ENCODE measurements at places on chromosomes 4 and X. TPM values are rescaled to one million over a fixed set of nuclear protein-coding genes. Genes with fewer than 3 reads are reported as not detected.

The TMEM35A gene
- 1.8 TPM for total RNA-seq

The PDCL2 gene
- total RNA-seq, result not detected

The TLR6 gene
- total RNA-seq, result 2.5 TPM

The ARX gene
- total RNA-seq, result not detected

The ADGRG2 gene
- total RNA-seq, result 0.10 TPM

The KLHL8 gene
- total RNA-seq, result 11.5 TPM

The SMIM43 gene
- total RNA-seq, result not detected

The NAA11 gene
- total RNA-seq, result not detected

The TEX13C gene
- not detected for total RNA-seq

The CXCL13 gene
- not detected for total RNA-seq

The CENPVL2 gene
- total RNA-seq, result not detected

The CCDC120 gene
- 8.5 TPM for total RNA-seq

The F8A1 gene
- 27.9 TPM for total RNA-seq

The STATH gene
- total RNA-seq, result not detected

The CTAG1B gene
- total RNA-seq, result not detected

The HAND2 gene
- not detected for total RNA-seq

The AMER1 gene
- total RNA-seq, result 5.0 TPM

DNA sequence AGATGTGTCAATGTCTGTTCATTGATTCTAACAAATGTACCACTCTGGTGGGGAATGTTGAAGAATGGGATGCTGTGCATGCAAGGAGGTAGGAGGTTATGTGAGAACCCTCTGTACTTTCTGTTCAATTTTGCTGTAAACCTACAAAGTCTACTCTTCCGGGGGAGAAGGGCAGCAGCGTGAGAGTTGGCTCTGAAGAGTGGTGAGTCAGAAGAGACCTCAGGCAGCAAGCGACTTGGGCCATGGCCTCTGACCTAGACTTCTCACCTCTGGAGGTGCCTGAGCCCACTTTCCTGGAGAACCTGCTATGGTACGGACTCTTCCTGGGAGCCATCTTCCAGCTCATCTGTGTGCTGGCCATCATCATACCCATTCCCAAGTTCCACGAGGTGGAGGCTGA lies 26.7 kb downstream of the MANBA start:
- H3K4me1 ChIP-seq, result peaks cover 11% of the 10 kb centered on the region
- no peaks in the 10 kb centered on the region for H3K27me3 ChIP-seq
- H3K36me3 ChIP-seq, result peaks cover 8% of the 10 kb centered on the region

GRCh38 chr4:5927747-5928146 lies 34.9 kb upstream of the CRMP1 start:
- H3K4me1 ChIP-seq, result no peaks in the 10 kb centered on the region
- no peak overlapping the region for H3K27ac ChIP-seq
- H3K36me3 ChIP-seq, result no peaks in the 10 kb centered on the region
- H3K27me3 ChIP-seq, result peaks cover 64% of the 10 kb centered on the region
- DNase-seq, result no peak

GRCh38 chrX:117134983-117135382 lies 672.2 kb upstream of the CT83 start:
- no peaks in the 10 kb centered on the region for H3K27me3 ChIP-seq
- DNase-seq, result no peak
- H3K36me3 ChIP-seq, result no peaks in the 10 kb centered on the region
- H3K4me3 ChIP-seq, result no peak overlapping the region
- no peaks in the 10 kb centered on the region for H3K4me1 ChIP-seq

DNA sequence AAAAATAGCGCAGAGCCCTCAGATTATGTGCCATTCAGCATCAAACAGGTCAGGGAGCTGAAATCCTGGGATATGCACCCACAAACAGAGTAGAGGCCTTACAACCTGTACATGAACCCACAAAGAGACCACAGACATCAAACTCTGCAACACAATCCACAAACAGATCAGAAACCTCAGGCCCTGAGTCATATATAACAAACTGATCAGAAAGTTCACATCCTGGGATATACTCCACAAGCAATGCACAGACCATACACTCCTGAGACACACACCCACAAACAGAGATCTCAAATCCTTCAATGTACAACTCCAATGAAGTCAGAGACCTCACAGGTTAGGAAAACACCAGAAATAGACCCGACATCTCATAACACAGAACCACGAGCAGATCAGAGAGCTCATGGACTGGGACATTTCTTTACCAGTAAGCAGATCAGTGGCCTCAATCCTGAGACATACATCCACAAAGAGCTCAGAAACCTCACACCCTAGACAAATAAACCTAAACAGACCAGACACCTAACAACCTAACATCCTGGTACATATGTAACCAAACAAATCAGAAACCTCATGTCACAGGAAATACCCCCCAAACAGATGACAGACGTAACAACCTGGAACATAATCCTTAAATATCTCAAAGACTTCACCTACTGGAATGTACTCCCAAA lies 24.2 kb downstream of the SUV39H1 start:
- no peak for DNase-seq
- H3K36me3 ChIP-seq, result no peaks in the 10 kb centered on the region
- peaks cover 3% of the 10 kb centered on the region for H3K4me1 ChIP-seq
- no peaks in the 10 kb centered on the region for H3K27me3 ChIP-seq
- H3K4me3 ChIP-seq, result no peak overlapping the region

GRCh38 chr4:172708184-172708583 lies 460.4 kb upstream of the GALNT7 start:
- no peaks in the 10 kb centered on the region for H3K4me1 ChIP-seq
- H3K27me3 ChIP-seq, result peaks cover 2% of the 10 kb centered on the region
- H3K4me3 ChIP-seq, result no peak overlapping the region
- peaks cover 5% of the 10 kb centered on the region for H3K36me3 ChIP-seq
- H3K27ac ChIP-seq, result no peak overlapping the region
- DNase-seq, result no peak

DNA sequence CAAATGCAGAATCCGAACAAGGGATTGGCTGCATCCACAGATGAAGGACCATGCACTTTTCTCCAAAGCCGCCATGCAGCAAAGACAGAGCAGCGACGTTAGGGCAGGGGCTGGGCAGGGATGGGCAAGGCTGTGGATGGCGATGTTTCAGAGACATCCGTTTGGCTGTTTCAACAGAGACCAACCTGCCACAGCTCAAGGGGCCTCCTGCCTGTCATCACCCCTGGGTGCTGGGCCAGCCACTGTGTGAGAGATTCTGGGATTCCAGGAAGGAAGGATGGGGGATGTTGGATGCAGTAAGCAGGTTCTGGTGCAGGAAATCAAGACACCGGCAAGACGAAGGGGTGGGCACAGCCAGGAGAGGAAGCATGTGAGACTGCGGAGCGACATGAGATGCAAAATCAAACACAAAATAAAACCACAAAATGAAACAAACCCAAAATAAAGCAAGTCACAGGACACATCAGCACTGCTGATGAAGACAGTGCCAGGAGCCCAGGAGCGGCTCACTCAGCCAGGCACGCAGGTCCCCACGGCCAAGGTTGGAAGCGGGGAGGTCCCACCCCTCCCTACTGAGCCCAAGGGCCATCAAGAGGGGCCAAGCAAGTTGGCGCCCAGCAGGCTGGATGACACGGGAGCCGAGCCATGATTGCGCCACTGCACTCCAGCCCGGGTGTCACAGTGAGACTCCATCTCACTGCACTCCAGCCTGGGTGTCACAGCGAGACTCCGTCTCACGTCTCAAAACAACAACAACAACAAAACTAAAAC lies 68.1 kb downstream of the FAM53A start:
- H3K4me3 ChIP-seq, result no peak overlapping the region
- DNase-seq, result no peak
- no peaks in the 10 kb centered on the region for H3K4me1 ChIP-seq
- H3K27me3 ChIP-seq, result no peaks in the 10 kb centered on the region
- H3K27ac ChIP-seq, result no peak overlapping the region

DNA sequence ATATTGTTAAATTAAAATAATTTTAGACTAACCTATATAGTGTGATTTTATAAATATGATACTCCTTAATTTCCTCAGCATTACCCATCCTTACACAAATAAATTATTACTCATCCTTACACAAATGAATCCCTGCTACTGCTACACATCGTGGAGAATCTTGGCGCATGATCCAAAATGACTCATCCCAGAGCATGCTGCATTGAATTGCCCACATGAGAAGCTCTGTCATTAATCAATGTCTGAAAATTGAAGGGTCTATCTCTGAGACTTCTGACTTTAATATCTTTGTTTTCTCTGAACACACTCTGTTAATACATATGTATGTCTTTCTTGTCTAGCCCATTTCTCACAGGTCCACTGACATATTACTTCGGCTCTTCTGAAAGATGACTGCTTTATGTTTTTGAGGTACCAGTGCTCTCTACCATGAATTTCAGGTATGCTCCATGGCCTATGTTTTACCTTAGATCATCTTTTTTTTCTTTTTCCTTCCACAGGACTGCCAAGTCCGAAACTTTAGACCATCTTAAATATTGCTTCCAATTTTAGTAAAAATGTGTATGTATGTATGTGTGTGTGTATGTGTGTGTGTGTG lies 15.7 kb upstream of the DUSP21 start:
- H3K36me3 ChIP-seq, result no peaks in the 10 kb centered on the region
- H3K27me3 ChIP-seq, result no peaks in the 10 kb centered on the region
- no peak overlapping the region for H3K4me3 ChIP-seq
- H3K4me1 ChIP-seq, result peaks cover 2% of the 10 kb centered on the region
- no peak for DNase-seq

- no peak overlapping the region for H3K4me3 ChIP-seq
- no peak overlapping the region for H3K27ac ChIP-seq
- no peaks in the 10 kb centered on the region for H3K36me3 ChIP-seq
- DNase-seq, result no peak
These were observed 8.4 kb upstream of the OPN1LW start for GRCh38 chrX:154135458-154136229.

DNA sequence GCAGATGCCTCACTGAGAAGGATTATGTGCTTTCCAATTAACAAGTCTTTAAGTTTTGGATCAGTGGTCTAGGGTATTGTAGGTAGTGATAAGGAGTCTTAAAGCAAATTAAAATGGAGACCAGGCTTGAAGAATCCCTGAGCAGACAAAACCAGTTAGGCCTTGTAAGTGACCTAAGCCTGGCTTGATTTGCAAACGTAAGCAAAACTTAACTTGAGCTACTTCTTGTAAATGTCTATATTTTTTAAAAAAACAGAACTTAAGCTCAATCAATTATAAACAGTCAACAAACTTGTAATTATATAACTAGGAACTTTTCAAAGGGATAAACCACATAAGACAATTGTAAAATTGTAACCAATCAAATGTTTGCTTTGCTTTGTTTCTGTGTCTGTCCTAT lies 72.7 kb upstream of the NALF2 start:
- H3K27ac ChIP-seq, result no peak overlapping the region
- DNase-seq, result no peak
- H3K4me3 ChIP-seq, result no peak overlapping the region
- H3K27me3 ChIP-seq, result no peaks in the 10 kb centered on the region
- H3K4me1 ChIP-seq, result no peaks in the 10 kb centered on the region

GRCh38 chr4:73742490-73743160 lies 2.3 kb downstream of the CXCL8 start:
- H3K27ac ChIP-seq, result peak overlapping the region; percentile 34
- H3K27me3 ChIP-seq, result peaks cover under 1% of the 10 kb centered on the region
- peak overlapping the region; percentile 27 for H3K4me3 ChIP-seq
- no peak for DNase-seq
- peaks cover 7% of the 10 kb centered on the region for H3K36me3 ChIP-seq

GRCh38 chrX:54494989-54495813 lies 833 bp downstream of the FGD1 start:
- H3K27me3 ChIP-seq, result no peaks in the 10 kb centered on the region
- no peak for DNase-seq
- H3K36me3 ChIP-seq, result no peaks in the 10 kb centered on the region
- peaks cover 39% of the 10 kb centered on the region for H3K4me1 ChIP-seq
- peak overlapping the region; percentile 84 for H3K4me3 ChIP-seq
- H3K27ac ChIP-seq, result peak overlapping the region; percentile 80

DNA sequence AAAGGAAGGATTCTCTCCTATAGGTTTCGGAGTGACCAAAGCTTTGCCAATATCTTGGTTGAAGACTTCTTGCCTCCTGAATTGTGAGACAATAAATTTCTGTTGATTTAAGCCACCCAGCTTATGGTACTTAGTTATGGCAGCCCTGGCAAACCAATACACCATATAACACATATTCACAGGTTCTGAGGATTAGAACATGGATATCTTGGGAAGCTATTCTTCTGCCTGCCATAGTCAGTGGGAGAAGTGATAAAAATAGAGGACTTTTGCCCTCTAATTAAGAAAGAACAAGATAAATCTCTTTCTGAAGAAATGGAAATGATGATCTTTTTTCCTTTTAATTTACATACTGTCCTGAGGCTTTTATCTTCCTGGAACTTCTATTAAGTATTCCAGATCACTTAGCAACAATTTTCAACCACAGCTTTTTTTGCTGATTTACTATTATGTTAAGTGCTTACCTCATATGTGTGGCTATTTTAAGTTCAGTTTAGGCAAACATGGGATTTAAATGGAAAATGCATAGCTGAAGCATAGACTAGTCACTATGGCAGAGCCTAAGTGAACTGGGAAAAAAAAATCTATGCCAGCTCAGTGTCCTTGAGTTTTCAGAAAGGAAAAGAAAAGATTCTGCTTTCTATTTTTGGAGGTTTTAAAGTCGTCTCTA lies 381.7 kb downstream of the STPG2 start:
- no peaks in the 10 kb centered on the region for H3K36me3 ChIP-seq
- no peak overlapping the region for H3K27ac ChIP-seq
- DNase-seq, result no peak
- H3K4me1 ChIP-seq, result no peaks in the 10 kb centered on the region

- no peak overlapping the region for H3K4me3 ChIP-seq
- H3K4me1 ChIP-seq, result peaks cover 27% of the 10 kb centered on the region
- no peaks in the 10 kb centered on the region for H3K27me3 ChIP-seq
- no peak overlapping the region for H3K27ac ChIP-seq
- H3K36me3 ChIP-seq, result no peaks in the 10 kb centered on the region
- no peak for DNase-seq
These were observed 18.3 kb downstream of the TMEM31 start for GRCh38 chrX:103729015-103729414.

GRCh38 chr4:31598639-31599038 lies 878.5 kb downstream of the PCDH7 start:
- no peaks in the 10 kb centered on the region for H3K27me3 ChIP-seq
- no peaks in the 10 kb centered on the region for H3K36me3 ChIP-seq
- DNase-seq, result no peak
- no peak overlapping the region for H3K4me3 ChIP-seq

GRCh38 chr4:137531168-137531985 lies 917 bp downstream of the PCDH18 start:
- peaks cover 36% of the 10 kb centered on the region for H3K36me3 ChIP-seq
- no peaks in the 10 kb centered on the region for H3K27me3 ChIP-seq
- no peak overlapping the region for H3K27ac ChIP-seq
- peaks cover 34% of the 10 kb centered on the region for H3K4me1 ChIP-seq
- no peak overlapping the region for H3K4me3 ChIP-seq

GRCh38 chr4:55866973-55867574 lies 13.6 kb downstream of the EXOC1 start:
- no peaks in the 10 kb centered on the region for H3K27me3 ChIP-seq
- no peak for DNase-seq
- H3K27ac ChIP-seq, result peak overlapping the region; percentile 93
- no peak overlapping the region for H3K4me3 ChIP-seq
- H3K36me3 ChIP-seq, result peaks cover 25% of the 10 kb centered on the region

All from osteocyte (in vitro differentiated cells).